ENCODE measurements at places on chromosomes 4 and X.
A peak's percentile ranks its signal among the peaks of the same experiment; 100 is the strongest.

DNA sequence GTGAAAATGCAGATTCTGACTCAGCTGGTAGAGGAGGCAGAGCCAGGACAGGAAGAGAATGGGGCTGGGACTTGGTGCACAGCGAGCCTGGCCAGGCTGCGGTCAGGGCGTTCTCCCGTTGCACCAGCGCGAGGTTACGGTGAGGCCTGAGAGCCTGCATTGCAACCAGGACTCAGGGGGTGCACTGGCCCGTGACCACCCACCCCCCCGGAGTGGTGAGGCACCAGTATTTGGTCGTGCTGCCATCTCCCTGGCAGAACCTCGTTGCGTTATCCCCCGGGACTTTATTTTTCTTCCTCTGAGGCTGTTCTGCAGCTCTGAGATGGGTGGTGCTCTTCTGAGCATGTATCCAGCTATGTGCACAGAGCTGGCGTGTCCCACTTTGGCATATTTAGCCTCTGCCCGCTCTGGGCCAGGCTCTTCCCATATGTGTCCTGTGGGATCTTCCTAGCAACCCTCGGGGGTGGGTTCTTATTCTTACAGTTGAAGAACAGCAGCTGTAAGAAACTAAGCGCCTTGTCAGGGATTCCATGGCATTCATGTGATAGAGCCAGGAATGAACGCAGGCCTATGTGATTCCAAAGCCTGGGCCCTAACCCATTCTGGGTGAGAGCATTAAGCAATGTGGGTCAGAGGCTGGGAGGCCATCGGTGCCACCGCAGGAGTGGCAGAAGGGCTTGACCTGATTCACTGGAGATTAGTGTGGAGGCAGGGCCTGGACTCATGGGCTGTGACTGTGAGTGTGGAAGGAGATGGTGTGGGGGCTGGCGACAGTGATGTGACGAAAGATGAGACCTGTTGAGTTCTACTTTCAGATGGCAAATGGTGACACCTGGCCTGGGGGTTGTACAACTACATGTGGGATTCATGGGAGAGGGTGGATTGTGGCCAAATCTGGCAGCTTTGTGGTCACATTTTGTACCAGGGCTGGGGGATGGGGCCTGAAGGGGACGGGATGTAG is 3.1 kb downstream of the TADA2B start:
- DNase-seq, result no peak

- DNase-seq, result no peak
These were observed 545.3 kb upstream of the GRID2 start for GRCh38 chr4:91758487-91758886.

- no peak for DNase-seq
These were observed 375.9 kb upstream of the NDST4 start for GRCh38 chr4:115489279-115489678.

GRCh38 chr4:127575888-127576287 is 56.9 kb upstream of the INTU start:
- DNase-seq, result no peak

DNA sequence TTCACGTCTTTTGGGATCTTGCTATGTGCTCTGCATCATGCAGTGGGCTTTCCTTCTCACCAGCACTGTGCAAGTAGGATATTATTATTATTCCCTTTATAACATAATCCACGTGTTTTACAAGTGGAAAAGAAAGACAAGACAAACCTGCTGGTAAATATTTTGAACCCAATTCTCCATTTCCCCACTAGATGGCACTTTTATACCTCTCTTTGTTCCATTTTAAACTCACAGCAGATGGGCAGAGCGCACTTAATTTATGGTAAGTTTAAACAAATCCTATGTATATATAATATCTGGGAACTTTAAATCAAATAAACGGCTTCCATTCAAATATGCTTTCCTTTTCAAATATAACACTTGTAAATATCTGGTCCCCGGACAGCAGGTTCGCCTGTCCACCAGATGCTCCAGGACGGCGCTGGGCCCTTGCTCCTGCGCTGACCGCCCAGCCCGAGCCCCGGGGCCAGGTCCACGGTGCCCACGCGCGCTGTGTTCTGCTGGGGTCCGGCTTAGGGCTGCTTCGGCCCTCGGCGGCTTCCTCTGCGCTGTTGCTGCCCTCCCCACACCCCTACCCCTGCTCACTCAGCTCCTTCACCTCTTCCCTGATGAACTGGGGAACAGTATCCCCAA is 31.1 kb downstream of the F11 start:
- no peak for DNase-seq

DNA sequence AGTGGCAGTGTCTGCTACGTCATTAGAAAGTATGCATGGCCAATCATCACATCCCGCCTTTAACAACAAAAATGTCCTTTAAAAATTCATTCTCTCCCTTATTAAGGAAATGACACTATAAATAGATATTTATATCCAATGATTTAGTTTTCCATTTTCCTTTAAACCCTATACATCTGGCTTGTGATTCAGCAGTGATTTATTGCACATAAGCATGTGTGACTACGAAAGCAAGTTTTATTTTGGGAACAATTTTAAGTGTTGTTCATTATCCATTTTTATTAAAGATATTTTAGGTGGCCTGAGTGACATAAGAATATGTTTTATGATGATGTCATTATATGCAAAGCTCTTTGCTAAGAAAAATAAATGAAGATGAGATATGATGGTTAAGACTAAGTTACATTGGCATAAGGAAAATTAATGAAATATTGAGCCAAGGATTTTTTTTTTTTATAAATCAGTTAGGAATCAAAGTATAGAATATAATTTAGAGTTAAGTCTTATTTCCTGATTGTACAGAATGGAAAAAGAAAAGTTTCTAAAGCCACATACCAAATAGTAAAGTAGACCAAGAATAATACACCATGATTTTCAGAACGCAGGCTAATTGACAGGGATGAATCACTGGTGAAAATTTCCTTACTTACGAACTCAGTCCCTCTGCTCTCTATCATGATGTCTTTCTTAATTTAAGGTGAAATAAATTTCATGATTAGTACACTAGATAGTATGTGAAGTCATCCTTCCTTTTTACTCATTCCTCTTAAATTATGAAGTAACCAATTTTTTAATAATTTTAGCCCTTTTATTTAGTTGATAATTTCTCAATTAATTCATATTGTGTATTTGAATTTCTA is 822.4 kb downstream of the FAT4 start:
- DNase-seq, result no peak

DNA sequence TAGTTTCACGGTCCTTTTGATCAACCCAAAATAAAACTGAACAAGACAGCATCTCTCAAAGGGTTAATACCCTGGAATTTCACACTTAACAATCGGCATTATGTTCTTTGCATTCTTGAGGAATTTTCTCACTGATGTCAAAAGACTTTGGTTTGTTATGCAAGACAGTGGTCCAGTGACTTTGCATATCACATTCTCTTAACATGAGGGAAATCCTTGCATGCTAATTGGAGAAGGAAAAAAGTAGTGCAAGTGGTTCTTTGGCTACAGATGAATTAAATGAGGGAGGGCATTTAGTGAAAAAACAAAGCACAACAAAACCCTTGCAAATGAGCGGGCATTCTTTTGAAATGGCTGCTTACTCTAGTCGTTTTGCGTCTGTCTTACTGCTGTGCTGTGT is 105.1 kb upstream of the LIMCH1 start:
- peak; percentile 38 for DNase-seq

- DNase-seq, result peak; percentile 60
These were observed 88.6 kb upstream of the PRPS2 start for GRCh38 chrX:12702509-12703091.

GRCh38 chr4:57426779-57427395 is 316.7 kb upstream of the IGFBP7 start:
- DNase-seq, result peak; percentile 81

- DNase-seq, result no peak
These were observed 266.6 kb downstream of the NKX6-1 start for GRCh38 chr4:84232309-84233095.

DNA sequence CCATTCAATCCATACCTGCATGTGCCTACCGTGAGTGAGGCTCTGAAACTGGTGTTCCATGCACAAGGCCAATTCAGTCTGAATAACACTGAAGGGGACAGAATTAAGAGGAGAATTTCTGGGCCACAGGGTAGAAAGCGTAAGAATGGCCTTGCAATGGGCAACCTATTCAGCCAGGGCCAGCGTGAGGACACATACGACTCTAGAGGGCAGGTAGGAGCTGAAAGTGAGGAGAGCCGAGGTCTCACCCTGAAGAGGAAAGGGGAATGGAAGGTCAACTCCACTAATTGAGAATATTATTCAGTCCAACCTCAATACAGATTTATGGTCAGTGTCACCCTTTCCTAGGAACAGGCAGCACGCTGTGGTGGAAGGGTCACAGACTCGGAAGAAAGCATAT is 202.2 kb downstream of the TRIML1 start:
- no peak for DNase-seq

DNA sequence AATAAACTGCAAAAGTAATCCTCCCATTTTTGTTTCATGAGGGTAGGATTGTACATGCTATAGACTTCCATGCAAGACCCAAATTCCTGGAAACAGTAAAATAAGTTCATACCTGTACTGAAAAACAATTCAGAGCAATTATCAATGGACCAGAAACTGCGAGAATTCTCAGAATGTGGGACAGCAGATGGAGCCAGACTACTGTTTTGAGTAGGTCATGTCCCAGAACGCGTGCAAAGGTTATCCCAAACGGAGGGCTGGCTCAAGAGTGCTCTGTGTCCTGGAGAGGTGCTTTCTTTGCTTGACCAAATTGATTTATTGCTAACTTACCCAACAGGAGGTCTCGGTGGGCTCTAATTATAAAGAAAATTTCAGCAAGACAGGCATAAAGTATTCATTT is 1.7 kb upstream of the MAGEH1 start:
- no peak for DNase-seq

GRCh38 chr4:22764183-22764582 is 71.4 kb downstream of the GBA3 start:
- no peak for DNase-seq

DNA sequence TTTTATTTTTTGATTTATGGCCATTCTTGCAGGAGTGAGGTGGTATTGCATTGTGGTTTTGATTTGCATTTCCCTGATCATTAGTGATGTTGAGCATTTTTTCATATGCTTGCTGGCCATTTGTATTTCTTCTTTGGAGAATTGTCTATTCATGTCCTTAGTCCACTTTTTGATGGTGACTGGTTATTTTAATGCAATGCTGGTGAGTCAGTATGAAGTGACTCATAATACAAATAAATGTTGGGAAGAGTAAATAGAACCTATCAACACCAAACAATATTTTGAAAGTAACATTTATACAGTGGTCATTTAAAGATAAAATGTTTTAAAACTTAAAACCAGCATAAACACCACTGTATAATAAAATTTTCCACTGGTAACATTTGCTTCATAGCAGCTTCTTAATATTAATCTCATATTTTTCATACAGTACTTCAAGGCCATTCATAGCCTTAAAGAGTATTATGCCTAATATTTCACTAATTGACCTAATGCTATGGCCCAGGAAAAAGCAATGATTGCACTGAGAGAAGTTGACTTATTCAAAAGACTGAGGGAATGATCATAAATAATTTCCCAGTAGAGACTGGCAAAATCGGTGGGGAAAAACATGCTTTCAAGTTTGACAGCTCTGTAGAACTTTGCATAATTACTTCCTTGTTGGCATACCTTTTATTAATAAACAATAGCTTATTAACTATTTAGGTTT is 33.9 kb downstream of the CASK start:
- DNase-seq, result no peak

GRCh38 chrX:64994131-64994798 is 18.0 kb upstream of the ZC4H2 start:
- DNase-seq, result no peak

DNA sequence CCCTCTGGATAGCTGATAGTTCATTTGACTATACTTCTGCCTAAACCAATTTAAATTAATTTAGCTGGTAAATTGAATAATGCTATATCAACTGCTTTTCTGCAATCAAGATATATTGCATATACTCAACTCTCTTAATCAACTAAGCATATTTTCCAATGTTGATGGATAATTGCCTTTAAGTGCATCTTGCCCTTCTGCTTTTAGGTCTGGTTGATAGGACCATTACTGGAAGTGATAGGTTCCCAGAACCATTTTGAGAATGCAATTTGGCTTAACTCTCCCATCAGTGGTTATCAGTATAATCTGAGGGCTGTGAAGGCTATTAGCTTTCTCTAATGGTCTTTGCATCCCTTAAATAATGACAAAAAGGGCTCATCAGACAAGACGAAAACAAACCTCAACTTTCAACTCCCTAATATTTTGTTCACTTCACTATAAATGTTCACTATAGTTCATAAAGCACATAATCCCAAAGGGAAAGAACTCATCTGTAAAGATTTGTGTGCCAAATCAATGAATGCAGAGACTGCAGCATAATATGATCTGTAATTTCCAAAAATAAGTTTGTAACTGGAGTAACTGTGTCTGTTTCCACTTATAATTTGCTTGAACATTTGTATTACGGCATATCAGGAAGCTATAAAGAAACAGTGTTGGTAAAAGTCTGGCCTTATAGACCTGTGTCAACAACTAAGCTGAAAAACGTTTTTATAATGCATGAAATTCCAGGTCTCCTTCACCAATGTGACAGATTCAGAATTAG is 273.6 kb downstream of the FBXO8 start:
- DNase-seq, result no peak

DNA sequence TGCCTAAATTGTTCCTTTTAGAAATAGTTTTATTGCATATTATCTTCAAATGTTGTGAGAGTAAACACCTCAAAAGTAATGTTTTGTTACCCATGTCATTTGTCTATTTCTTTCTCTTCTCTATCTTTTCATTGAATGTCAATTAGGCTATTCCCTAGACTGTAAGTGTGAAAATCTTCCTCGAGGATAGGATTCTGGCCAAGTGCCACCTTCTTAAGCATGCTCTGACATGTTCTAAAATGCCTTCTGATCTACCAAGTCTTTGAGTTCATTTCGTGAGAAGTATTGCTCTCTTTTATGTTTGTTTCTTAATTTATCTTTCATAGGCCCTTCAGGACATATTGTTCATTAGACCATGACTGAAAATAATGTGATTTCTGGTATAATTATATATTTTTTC is 44.1 kb upstream of the TLL1 start:
- no peak for DNase-seq

GRCh38 chr4:38468339-38468866 is 195.6 kb upstream of the KLF3 start:
- DNase-seq, result no peak

DNA sequence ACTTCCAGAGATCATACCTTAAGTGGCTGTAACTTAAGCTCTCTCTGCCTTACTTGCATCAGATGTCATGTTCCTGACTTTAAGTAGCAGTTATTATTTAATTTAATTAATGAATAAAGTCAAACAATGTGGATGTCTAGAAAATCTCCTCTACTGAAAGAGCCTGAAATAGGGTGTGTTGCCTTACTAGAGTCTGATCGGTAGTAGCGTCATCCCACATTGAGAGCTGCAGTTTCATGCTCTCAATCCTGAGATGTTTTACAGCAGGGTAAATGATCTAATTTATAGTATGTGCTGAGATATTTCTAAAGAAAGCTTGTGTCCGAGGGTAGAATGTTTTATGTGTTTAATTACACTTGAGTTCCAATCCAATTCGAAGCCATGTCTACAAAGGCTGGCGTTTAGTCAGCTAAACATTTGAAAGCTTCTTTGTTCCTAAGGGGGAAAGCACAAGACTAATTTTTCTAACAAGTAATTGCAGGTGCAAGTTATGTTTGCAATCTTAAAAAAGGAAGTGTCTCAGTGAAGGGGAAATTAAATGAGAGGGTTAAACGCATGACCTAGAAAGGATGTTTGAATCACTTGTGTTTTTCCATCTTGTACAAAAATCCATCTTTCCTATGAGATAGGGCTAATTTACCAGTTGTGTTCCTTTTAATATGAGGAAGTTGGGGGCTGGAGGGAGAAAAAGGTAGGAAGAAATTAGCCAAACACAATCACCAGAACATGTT is 391.0 kb upstream of the MAGEB2 start:
- no peak for DNase-seq

- DNase-seq, result no peak
These were observed 48.1 kb downstream of the FNIP2 start for GRCh38 chr4:158816955-158817354.

All from H1 (cell line).